Stromal cell of bone marrow (primary cell): ENCODE measurements at places on chromosomes 2 and 18.

- DNase-seq, result no peak
Observed at GRCh38 chr2:54396107-54396506, 60.0 kb upstream of the SPTBN1 start.

DNA sequence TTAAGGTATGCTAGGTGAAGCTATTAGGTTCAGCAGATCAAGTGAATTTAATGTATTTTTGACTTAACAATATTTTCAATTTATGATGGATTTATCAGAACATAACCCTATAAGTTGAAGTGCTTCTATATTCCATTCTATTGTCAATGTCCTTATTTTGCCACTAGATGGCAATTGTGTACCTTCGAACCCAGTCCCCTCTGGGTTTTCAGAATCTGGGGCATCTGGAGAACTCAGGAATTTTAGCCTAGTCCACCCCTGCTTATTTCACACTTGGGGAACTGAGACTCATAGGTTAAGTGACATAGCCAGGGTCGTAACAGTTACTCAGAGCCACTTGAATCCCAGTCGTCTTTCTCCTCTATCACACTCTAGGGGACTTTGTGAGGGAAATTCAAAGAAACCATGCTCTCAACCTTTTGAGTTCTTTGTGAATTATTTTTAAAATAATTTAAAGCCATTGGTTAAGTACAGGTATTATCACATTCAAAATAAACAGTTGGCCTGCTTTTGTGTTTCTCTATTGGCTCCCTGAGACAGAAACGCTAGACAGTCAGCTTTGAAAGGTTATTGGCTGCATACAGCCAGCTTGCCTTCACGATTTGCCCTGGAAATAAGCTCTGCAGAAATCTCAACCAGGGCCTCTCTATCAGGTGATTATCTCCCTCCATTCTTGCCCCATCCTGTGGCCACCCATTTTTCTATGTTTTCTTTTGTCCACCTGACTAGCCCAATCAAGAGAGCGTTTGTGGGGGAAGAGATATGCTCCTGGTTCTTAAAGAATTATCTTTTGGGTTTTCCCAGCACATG is 145.0 kb downstream of the TTC27 start:
- peak; percentile 33 for DNase-seq

DNA sequence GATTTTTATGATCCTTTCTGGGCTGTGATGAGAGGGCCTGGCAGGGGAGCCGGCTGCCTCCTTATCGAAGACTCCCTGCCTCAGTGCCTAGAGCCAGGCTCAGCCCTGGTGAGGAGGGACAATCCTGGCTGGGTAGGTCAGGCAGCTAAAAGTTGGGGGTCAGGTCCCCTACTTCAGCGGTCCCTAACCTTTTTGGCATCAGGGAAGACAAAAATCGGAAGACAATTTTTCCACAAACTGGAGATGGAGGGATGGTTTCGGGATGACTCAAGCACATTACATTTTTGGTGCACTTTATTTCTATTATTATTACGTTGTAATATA is 53.1 kb downstream of the HS1BP3 start:
- no peak for DNase-seq

GRCh38 chr2:69893684-69894551 is at the start of gene SNRNP27:
Gene SNRNP27, plus strand, starts transcription at chr2:69893956. Its CDS starts 29 bp downstream, at chr2:69893985.
- DNase-seq, result peak; percentile 73

DNA sequence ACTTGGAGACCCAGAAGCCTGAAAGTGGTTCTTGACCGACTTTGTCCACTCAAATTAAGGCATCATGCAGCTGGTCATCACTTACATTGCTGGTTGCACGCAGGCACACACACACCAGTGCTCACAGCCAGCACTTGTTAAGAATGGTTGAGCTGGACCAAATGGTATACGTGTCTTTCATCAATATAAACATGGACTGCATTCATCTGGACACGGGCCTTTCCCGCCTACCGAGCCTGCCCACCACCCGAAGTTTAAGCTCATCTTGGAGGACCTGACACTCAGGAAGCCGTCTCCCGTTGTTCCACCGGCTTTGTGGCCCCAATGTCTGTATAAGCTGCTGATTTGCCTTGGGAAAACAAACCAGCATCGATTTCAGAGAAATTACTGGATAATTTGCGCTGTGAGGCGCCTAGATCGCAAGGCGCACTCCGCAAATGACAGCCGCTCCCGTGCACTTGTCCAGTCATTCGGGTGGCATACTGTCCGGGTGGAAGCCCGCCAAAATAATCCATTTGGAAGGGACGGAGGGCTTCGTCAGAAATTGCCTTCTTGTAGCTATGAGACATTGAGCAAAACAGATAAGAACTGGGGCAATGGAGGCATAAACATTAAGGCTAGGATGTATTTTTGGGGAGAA is 40.1 kb upstream of the AKAIN1 start:
- no peak for DNase-seq

DNA sequence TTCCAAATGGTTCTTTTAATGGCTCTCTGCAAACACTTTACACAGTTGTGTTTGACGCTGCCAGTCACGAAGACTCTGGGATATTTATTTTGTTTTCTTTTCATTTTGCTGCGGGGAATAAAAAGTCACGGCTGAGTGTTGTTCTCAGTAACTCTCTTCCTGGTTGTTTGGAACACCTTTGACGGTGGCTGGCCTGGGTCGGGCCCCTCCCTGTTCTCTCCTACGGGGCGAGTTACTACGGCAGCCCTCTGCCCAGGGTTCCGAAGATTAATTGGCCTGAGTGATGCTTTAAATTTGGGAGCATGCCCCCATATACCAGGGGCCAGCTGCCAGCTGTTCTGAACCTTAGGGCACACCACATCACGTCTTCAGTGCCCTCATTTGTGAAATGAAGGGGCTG is 84.7 kb downstream of the GATA6 start:
- DNase-seq, result no peak

DNA sequence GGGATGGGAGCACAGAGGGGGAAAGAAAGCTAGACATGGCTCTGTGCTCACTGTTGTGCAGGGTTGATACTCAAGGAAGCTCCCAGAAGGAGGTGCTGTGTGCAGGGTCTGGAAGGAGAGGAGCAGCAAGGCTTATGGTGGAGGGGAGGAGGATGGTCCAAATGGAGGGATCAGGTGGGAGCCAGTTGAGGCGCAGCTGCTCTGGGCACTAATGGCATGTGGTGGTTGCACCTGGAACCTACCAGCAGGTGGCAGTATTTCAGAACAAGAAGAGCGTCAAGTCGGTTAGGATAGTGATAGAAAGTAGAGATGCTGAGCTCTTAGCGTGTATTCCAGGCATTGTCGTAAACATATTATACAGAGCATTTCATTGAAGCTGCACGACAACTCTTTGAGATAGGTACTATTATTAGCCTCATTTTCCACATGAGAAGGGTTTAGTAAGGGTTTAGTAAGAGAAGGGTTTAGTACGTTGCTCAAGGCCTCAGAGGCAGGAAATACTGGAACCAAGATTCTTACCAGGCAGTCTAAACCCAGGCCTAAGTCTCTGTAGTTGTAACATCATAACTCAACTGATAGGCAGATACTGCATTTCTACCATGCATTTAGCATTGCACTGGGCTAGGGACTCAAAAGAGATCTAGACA is 223.7 kb downstream of the CYP26B1 start:
- DNase-seq, result no peak

DNA sequence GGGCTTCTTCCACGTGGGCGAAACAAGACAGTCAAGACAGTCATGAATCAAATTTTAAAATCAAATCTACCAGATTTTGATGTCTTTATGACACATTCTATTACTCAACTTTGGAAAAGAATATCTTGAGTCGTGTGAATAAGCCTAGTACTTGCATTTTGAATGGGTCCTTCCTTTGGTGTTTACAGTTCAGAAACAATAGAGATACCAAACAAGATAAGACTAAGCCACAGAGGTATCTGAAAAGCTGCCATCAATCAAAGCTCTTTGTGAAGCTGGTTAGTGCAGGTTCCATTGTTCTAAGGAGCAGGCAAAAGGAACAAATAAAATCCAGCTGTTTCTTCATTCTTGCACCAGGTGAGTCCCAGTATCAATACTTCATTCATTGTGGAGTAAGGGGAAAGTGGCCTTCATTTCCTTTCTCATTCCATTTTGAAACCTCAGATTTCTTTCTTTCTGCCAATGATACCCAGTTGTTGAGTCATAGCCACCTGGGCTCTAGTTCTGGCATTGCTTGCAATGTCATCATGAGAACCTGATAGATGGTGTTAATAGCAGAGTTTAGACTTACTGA is 151.7 kb upstream of the L3MBTL4 start:
- DNase-seq, result no peak

GRCh38 chr18:36673452-36673851 is 155.3 kb downstream of the TPGS2 start:
- DNase-seq, result no peak

GRCh38 chr2:113218283-113219091 is 44.7 kb downstream of the PSD4 start:
- DNase-seq, result peak; percentile 52

DNA sequence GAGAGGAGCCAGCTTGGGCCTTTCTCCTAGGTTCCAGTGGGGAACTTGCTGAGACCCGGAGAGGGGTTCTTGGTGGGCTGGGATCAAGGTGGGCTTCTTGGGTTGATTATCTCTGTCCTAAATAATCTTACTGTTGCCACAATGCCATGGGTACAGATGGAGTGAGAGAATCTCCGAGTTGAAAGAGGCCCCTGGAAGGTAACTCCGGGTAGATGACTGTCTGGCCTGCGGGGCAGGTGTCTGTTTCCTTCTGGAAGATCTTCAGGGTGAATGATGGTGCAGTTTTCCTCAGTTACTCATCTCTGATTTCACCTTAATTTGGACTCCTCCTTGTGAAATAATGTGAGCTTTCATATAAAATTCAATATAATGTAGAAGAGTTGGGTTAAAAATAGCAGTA is 159.4 kb downstream of the ACTR3 start:
- DNase-seq, result no peak

- DNase-seq, result peak; percentile 73
Observed at GRCh38 chr2:88659538-88659915, 31.9 kb upstream of the RPIA start.

- no peak for DNase-seq
Observed at GRCh38 chr18:61651880-61652268, 240.9 kb downstream of the RNF152 start.

- DNase-seq, result no peak
Observed at GRCh38 chr2:222782201-222782730, 78.6 kb upstream of the ACSL3 start.

GRCh38 chr18:11672846-11673454 is 16.1 kb upstream of the GNAL start:
- DNase-seq, result no peak

DNA sequence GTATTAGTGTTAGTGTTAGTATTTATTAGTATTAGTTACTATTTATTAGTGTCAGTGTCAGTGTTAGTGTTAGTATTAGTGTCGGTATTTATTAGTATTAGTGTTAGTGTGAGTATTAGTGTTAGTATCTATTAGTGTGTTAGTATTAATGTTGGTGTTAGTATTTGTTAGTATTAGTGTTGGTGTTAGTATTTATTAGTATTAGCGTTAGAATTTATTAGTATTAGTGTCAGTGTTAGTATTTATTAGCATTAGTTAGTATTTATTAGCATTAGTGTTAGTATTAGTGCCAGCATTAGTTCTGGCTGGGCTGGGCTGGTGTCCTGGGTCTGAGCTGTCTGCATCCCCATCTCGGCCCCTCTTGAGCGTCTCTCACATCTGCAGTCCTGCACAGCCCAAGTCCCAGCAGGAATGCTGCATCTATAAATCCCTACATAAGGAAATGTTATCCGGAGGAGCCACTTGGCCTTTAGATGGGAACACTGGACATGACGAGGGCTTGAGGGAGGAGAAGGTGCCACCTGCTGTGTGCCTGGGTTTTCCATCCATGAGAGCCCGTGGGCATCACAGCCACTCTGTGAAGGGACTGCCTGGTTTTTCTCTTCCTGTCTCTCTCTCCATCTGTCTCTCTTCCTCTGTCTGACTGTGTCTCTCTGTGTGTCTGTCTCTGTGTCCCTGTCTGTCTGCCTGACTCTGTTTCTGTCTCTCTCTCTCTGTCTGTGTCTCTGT is 33.6 kb downstream of the TWIST2 start:
- no peak for DNase-seq

DNA sequence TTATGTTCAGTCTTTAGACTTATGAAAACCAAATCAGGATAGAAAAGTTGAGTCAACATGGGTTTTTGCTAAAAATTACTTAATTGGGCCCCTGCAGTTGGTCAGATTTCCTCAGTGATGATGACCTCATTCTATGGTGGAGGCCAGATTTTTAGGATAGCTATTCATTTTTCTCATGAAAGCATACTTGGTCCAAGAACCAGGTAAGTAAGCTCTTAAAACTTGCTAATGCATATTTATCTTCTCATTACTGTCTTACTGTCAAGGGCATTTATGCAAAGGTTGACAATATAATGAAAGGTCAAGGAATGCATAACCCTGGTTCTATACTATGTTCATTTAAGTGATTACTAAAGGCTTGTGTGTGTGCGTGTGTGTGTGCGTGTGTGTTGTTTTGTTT is 650.6 kb downstream of the SATB2 start:
- peak; percentile 40 for DNase-seq

- DNase-seq, result no peak
Observed at GRCh38 chr18:8794934-8795280, 89.6 kb downstream of the MTCL1 start.

DNA sequence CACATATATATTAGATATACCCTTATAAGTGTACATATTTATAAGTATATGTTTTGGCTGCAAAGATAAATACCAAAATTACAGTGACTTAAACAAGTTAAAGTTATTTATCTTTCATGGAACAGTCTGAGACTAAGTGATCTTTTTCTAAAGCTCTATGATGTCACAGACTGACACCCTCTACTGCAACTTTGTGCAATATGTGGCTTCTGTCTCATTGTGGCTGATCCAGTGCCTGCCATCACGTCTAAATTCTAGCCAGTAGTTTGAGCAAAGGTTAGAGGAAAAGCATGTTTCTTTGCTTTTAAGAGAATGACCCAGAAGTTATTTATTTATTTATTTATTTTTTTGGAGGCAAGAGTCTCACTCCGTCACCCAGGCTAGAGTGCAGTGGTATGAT is 13.8 kb upstream of the GATA6 start:
- no peak for DNase-seq

DNA sequence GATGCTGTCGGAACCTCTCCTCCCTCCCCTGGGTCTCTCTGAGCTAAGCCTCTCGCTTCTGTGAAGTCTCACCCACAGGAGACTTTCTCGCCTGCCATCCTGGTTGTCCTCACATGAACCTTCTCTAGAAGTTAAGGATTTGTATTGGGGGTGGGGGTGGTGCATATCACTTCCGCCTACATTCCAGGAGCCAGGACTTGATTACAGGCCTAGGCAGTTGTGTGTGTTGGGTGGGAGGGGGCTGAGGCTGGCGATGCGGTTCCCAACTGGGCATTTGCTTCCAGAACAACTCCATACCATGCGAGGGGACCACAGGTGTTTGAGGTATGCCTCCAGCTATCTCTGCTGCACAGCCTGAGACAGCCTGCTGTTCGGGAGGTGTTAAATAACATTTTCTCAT is 56.8 kb upstream of the MGAT4A start:
- no peak for DNase-seq

- no peak for DNase-seq
Observed at GRCh38 chr18:63273222-63273927, 46.2 kb downstream of the BCL2 start.

GRCh38 chr2:1546023-1546591 is 132.8 kb downstream of the TPO start:
- DNase-seq, result peak; percentile 25

GRCh38 chr2:96768083-96768561 is 7.4 kb downstream of the CNNM4 start:
- no peak for DNase-seq

GRCh38 chr2:102130647-102130991 is 11.9 kb upstream of the IL1R1 start:
- no peak for DNase-seq
